ENCODE measurements at places on chromosomes 3 and 15. TPM values are rescaled to one million over a fixed set of nuclear protein-coding genes. Genes with fewer than 3 reads are reported as not detected.

The COL6A5 gene
- total RNA-seq: not detected

The AHSG gene
- total RNA-seq: 0.27 TPM

The TNFAIP8L3 gene
- 0.27 TPM for total RNA-seq

The PATL2 gene
- not detected for total RNA-seq

GRCh38 chr15:88901508-88902220, 6.3 kb upstream of the HAPLN3 start:
- no peak for DNase-seq

- no peak for DNase-seq
These were observed 216.1 kb downstream of the OPA1 start for GRCh38 chr3:193809106-193809505.

DNA sequence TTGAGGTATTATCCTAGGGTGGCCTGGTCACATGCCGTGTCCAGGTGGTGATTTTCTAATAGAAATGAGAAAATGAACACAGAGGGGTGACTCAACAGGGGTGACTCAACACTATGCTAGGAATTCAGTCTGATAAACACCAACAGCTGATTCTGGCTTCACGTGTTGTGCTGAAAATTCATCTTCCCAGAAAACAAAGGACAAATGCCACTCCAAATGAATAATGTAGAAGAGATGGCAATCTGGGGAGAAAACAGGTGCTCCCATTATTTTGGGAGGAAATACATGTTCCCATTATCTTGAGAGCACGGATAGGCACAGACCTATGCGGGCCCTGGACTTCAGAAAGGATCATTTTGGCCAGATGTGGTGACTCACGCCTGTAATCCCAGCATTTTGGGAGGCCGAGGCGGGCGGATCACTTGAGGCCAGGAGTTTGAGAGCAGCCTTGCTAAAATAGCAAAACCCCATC, 101.2 kb upstream of the MEX3B start:
- no peak for DNase-seq

DNA sequence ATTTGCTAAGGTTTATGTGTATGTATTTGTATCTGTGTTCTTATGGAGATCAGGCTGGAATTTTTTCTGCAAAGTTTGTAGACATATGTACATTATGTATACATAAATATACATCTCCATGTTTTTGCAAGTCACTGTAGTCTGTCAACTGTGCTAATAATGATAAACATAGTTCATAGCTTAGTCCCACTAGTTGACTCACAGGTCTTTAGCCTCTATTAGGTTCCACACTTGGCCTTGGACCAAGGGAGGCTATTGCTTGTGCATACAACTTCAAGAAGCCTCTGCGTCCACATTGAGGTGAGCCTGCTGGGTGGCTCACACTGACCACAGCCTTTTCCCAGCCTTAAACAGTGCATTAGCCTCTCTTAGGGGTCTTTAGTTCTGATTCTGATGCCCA, 243.8 kb upstream of the PEX5L start:
- DNase-seq: no peak

GRCh38 chr15:73956743-73957135, 30.5 kb downstream of the LOXL1 start:
- DNase-seq: no peak

Measured in progenitor cell of endocrine pancreas (in vitro differentiated cells).